ENCODE measurements at places on chromosomes 2 and 18. TPM values are rescaled to one million over a fixed set of nuclear protein-coding genes. Genes with fewer than 3 reads are reported as not detected.

DNA sequence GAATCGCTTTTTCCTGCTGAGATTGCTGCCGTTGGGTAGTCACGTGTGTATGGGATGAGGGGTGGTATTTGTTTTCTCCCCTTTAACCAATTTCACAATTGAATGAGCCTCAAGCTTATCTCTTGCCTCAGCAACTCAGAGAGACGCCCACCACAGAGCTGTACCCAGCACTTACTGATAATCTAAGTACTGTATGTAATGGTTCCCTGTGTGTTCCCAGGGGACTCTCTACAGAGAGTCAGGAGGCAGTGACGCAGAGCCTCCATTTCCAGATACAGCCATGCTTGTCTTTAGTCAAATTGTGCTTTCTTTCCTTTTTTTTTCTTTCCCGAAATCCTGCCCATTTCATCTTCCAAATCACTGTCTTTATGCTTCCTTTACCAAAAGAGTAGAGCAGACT is 1102.1 kb upstream of the KLHL29 start:
- no peak for DNase-seq

- no peak for DNase-seq
Observed at GRCh38 chr2:138201286-138201685, 237.0 kb downstream of the HNMT start.

Gene COL3A1
- total RNA-seq = not detected

DNA sequence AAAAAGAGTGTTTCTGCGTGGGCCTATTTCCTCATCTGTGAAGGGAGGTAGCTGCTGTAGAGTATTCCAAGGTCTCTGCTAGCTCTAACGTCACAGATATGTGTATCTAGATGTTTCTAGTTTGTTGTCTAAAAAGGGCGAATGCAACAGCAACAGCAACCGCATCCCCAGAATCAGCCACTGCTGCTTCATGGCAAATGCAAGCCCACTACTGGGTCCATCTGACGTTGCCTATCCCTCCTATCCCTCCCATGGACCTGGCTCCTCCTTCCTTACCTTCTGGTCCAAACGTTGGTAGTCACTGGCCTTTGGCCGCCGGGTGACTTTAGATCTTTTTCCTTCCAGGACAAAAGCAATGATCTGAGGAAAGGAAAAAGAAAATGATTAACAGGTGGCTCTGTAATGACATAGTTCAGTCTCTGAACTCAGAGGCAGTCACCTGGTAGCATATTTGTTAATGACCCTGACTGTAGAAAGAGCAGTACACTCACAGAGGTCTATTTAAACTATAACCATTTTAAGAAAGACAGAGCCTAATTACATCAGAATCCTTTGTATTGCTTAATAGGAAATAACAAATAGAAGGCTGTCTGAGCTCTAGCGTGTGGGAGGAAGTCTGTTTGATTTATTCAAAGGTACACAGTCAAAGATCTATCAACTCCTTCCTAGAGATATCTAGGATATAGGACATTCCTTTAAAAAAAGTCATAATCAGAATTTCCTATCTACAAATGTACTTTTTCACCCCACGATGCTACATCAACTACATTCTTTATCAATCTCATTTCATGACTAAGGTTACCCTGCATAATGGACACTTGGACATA is 2.9 kb downstream of the TGOLN2 start:
- no peak for DNase-seq
